ENCODE measurements at places on chromosomes 13 and 19.

- no peak for DNase-seq
These were observed 155.7 kb upstream of the SLITRK1 start for GRCh38 chr13:84038001-84038400.

GRCh38 chr19:1744133-1744665 lies 9.1 kb upstream of the ONECUT3 start:
- no peak for DNase-seq

- no peak for DNase-seq
These were observed 33.6 kb downstream of the ZNF701 start for GRCh38 chr19:52603558-52604207.

DNA sequence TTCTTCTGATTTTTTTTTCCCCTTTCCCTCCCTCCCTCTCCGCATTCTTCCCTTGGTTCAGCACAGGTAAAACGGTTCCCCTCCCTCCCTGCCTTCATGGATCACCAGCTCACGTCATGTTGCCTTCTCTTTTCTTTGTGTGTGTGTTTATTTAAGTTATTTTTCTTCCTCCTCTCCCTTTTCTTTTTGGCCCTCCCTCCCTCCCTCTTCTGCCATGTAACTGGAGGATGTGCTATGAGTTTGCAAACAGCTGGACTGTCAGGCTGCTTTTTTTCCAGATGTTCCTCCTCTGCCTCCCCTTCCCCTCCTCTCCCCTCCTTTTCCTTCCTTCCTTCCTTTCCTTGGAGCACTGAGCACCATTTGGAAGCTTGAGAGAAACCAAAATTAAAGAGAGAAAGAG lies 2.0 kb downstream of the LENG9 start:
- DNase-seq: no peak

- peak; percentile 98 for DNase-seq
These were observed 700 bp upstream of the SLC25A23 start for GRCh38 chr19:6460099-6460884.

- DNase-seq: no peak
These were observed 23.6 kb upstream of the LSM14A start for GRCh38 chr19:34148658-34149185.

GRCh38 chr19:51994048-51994644 lies 7.5 kb upstream of the ZNF350 start:
- DNase-seq: no peak

DNA sequence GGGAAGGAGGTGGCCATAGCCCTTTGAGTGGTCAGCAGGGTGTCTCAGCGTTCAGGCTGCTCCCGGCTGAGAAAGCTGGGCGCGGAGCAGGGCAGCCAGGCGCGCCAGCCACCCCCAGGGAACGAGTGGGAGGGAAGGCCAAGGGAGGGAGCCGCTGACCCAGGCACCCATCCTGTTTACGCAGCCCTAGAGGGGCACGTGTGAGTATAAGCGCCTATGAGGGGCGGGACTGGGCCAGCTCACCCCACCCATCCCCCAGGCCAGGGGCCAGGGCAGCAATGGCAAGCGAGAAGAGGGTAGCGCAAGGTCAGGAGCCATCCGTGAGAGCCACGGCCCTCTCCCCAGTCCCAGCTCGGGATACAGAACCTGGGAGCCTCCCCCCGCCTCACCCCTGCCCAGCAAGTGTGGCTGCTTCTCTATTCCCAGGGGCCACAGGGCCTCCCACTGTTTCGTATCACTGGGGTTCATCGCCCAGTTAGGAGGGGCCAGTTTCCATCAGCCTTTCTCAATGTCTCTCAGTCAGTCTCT lies 897 bp upstream of the DMKN start:
- DNase-seq: no peak

DNA sequence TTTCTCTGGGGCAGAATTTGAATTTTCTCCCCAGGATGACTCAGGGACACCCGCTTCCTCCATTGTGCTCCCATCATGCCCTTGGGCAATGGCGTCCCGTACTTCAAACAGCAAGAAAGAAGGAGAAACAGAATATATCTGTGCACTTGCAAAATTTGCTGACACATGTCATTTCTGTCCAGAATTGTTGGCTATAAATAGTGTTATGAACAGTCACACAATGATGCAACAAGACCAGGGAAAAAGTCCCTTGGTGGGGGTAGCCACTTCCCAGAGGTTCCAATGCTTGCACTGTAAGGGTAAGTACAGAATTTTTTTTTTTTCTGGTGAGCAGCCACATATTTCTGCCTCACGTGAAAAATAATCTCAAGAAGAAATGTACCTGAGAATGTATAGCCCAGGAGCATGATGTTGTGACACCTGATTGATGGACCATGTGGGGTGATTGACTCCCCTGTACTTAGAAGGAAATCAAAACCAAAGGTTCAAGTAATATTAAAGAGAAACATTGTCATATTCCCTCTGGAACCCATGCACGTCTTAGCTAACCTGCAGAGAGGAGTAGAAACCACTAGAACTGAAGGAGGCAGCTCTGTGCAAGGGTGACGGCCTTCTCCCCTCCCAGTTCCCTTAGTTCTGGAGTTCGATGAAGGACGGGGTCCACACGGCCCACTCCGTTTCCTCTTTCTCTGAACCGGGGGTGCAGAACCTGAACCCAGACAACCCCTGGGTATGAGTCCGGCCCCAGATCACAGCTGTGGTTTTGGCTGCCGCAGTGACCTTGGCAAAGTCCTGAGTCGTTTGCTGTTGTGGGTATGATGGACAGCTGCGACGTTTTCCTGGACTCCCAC lies 9.3 kb upstream of the LAIR1 start:
- no peak for DNase-seq

DNA sequence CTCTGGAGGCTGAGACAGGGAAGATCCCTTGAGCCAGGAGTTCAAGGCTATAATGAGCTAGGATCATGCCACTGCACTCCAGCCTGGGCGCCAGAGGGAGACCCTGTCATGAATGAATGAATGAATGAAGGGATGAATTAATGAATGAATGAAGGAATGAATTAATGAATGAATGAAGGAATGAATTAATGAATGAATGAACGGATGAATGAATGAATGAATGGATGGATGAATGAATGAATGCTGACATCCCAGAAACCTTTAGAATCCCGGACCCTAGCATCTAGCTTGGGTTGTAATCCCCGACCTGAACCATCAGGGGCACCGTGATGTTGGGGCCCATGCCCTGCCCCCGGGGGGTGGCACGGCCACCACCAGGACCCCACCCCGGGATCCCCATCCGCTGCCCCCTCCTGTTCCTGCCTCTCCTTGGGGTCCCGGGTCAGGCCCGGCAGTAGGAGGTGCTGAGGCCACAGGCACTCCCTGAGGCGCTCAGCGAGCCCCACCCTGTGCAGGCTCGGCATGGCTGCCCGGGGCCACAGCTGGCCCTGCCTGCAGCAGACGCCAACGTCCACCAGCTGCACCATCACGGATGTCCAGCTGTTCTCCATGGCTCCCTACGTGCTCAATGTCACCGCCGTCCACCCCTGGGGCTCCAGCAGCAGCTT lies 3.4 kb downstream of the EBI3 start:
- no peak for DNase-seq

GRCh38 chr13:28490061-28490460 lies 4.9 kb downstream of the FLT1 start:
- DNase-seq: no peak

DNA sequence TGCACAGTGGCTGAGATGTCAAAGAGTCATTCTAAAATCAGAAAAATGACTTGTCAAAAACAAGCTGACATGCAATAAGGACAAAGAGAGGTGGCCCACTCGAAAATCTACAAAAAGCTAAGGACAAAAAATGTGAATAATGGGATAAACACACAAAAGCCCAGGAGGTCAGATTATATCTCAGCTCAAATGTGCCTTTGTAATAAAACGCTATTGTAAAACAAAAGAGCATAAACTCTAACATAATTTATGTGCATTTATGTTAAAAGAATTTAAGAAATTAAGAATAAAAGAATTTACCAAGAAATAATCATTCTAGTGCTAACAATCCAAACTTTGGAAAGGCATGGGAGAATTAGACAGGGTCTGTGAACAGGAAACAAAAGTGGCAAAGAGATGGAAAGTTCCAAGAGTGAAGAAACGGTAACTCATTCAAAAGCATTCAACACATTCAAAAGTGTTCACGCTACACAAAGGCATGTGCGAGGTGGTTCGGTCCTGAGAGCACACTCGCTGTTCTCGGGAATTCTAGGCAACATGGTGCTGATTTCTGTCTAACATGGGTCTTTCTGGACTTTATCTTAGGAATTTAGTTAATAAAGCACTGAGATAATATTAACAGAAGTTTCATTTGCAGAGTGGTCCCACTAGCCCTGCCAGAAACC lies 197.7 kb downstream of the KATNAL1 start:
- DNase-seq: no peak

DNA sequence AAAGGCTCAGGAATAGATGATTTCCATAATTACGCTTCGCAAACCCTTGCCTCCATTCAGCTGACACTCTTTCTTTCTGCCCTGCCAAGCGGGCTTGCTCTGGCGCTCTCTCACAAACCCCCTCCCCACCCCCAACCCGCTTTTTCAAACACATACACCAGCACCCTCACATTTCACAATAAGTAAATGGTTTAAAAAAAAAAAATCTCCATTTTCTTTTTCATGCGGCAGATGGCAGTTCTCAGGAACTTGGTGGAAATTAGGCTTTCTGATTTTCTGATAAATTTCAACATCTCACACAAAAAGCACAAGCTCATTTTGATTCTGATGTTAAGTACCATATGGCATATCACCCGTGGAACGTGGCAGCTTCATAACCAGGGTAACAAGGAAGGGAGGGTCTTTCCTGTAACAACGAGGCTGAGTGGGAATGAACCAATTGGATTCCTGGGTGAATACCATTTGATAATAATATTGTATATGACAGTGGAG lies 43.8 kb downstream of the C13orf42 start:
- no peak for DNase-seq

GRCh38 chr19:44947041-44947581 lies 1.3 kb downstream of the APOC2 start:
- no peak for DNase-seq

- DNase-seq: no peak
These were observed 110.9 kb downstream of the SACS start for GRCh38 chr13:23322353-23323336.

DNA sequence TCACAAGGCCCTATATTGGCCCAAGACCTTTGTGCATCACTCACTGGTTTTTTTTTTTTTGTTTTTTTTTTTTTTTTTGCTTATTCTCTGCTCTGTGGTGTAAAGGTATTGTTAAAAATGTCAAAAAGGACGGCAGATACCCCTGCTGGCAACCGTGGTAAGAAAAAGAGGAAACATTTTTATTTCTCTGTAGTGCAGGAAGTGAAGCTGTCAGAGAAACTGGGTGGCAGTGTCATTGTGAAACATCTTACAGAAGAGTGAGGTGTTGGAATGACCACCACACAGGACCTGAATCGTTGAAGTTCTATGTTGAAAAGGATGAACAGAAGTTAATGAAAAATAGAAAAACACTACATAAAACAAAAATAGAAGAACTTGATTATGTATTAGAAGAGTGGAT lies 346.4 kb downstream of the FGF9 start:
- DNase-seq: no peak

GRCh38 chr13:39144391-39144790 lies 106.1 kb downstream of the NHLRC3 start:
- DNase-seq: no peak

- DNase-seq: no peak
These were observed 143.8 kb downstream of the PTPRS start for GRCh38 chr19:5196832-5197231.

DNA sequence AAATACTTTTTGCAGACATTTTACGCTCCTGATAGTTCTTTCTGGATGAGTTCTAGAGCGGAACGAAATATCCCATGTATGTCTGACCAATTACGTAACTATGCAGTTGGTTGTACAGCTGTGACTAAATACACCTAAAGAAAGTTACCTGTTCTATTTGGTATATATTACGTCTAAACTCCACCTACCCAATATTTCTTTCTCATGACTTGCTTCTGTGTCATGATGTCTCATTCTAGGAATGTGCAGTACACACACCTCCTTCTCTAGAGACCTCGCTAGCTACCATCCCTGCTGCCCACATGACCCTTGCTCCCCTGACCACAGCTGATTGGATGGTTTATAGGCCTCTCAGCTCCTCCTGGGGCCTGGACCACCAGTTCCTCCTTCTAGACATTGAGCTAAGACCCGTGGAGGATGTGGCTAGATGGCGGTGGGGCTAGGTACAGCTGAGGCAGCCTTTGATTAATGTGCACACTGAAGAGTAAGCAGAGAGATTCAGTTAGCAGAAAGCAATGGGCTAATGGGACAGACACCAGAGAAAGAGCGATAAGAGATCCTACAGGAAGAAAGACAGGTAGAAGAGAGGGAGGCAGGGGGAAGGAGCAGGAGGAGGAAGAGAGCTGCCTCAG lies 422.1 kb downstream of the COG6 start:
- DNase-seq: no peak

- no peak for DNase-seq
These were observed 9.4 kb upstream of the GRAMD1A start for GRCh38 chr19:34990578-34991192.

- DNase-seq: no peak
These were observed 7.6 kb upstream of the IPO5 start for GRCh38 chr13:97945792-97946419.
